ENCODE measurements at places on chromosomes 5 and 9.

- DNase-seq = peak; percentile 17
Observed at GRCh38 chr5:122870219-122870856, 24.9 kb downstream of the SNX24 start.

- DNase-seq = no peak
Observed at GRCh38 chr5:41043109-41043747, 27.9 kb downstream of the MROH2B start.

DNA sequence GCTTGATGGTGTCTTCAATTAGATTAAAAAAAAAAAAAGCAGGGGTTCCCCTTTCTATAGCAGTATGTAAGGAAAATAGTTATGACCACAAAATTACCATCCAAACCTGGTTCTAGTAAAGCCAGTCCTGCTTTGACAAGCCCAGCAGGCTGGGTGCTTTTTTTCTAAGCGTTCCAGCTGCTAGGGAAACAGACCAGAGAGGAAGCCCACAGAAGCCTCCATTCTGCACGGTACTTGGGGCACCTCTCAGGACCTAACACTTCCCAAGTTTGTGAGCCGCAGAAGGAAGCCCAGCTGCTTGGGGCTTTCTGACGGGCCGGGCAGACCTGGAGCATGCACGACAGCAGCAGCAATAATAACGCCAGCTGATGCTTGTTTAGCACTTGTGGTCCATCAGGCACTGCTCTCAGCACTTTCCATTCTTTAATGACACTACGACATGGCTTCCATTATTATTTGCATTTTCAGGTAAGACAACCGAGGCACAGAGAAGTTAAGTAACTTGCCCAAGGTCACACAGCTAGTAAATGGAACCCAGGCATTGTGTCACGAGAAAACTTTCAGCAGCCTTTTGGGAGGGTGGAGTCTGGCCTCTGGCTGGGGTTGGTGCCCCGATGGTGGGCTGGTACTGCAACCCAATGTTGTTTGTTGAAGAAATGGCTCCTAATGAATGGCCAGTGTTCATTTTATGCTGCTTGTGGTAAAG is 15.4 kb downstream of the LMX1B start:
- no peak for DNase-seq

GRCh38 chr9:93710370-93710723 is 134.0 kb downstream of the PHF2 start:
- no peak for DNase-seq

GRCh38 chr5:176901260-176902101 is 2.3 kb upstream of the HK3 start:
- DNase-seq = no peak

DNA sequence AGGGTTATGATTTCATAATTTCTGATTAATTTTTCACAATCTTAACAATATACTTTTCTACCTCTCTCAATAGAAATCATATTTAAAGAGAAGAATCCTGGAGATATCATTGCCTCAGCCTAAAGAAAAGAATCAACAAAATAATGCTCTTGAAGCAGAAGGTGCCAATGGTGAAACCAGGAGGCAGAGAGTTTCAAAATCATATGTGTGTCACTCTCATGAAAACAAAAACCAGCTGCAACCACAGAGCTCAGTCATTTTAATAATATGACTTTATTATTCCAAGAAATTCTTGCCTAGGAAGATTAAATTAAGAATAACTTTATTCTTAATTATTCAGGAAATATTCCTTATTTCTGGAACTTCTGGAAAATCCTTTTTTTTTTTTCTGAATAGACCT is 266.8 kb upstream of the ACTBL2 start:
- DNase-seq = peak; percentile 56

DNA sequence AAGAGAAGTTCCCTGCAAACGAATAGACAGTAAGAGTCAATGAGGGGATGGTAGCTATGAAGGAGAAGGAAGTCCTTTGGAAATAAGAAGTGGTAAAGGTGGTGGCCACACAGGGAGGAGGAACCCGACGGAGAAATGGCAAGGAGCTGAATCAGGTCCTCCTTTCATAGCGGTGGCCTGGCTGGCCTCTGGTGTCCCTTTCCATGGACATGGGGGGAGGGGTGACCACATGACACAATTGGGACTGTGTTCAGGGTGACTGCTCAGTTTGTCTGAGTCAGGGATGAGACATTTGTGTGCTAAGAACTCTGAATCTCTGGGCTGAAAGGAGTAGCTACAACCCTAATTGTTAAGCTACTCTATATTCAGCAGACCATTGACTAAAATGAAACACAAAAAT is 28.7 kb upstream of the TIMD4 start:
- DNase-seq = no peak

DNA sequence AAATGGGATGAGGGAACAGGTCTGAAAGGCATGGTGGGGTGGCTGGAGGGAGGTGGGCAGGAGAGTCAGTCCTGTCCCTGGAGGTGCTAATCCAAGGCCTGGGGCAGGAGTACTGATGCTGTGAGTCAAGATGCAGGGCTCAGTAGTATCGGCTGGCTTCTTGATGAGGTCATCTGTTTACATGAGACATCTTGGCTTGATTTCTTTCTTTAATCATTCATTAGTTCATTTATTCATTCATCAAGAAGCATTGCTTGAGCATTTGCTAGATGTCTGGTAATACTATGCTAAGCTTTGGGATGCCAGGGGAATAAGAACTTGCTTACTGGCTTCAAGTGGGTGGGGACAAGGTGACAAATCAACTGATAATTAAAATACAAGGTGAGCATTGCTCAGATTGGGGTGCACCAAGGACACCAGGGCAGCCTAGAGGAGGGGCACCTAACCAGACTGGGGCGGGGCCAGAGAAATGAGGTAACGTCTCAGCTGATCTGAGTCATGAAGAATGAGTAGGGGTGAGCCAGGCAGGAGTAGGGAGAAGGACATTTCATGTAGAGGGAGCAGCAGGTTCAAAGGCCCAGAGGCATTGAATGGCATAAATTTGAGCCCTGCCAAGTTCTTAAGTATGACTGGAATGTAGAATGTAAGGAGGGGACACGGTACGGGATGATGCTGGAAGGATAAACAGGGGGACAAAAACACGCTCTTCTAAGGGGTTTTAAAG is 88.8 kb downstream of the EGFLAM start:
- no peak for DNase-seq

- no peak for DNase-seq
Observed at GRCh38 chr5:56306433-56307150, 73.5 kb upstream of the ANKRD55 start.

GRCh38 chr5:107508097-107508496 is 162.6 kb downstream of the EFNA5 start:
- no peak for DNase-seq

GRCh38 chr9:27933210-27934025 is 360.1 kb upstream of the C9orf72 start:
- no peak for DNase-seq

DNA sequence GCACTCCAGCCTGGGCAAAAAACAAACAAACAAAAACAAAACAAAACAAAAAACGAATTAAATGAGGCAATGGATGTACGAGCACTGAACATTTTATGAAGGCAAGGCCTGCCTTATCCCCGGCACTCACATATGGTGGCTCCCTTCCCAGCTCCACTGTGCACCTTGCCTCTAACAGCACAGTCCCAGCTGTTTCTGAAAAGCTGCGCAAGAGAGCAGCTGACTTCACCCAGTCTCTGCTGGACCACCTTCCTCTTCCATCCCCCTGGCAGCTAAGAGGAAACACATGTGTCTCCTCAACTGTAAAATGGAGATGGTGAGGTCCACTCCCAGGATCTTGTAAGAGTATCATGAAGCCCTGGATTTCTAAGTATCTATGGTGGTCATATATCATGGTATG is 100.7 kb downstream of the KLF4 start:
- no peak for DNase-seq

DNA sequence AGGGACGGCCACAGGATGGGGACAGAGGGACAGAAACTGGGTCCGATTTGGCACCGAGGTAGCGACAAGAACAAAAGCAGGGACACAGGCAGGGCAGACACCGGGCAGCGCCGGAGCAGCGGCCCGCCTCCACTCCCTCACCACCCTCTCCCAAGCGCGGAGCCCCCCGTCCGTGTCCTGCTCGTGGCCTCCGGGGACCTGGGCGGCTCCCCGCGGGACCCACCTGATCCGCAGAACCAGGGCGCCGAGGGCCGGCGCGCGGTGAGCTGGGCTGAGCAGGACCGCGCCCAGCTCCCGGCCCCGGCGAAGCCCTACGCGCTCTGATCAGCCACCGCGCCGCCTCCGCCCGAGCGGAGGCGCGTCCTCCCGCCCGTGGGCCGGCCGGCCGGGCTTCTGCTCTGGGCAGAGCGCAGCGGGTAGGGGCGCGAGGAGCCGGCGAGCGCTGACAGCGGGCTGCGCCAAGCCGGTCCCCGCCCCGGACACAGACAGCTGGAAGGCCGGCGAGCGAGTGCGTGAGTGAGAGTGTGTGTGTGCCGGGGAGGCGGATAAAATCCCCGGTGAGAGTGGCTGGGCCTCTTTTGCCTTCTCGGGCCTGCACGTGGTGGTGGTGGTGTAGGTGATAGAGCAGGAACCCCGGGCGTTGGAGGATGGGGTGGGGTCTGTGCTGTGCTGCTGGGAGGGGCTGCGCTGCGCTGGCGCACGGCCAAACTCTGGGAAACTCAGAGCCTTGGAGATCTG is at the start of gene GGTA1:
GGTA1 (minus strand) TSS at position 418 of the 738 bp plus-strand sequence. CDS start 31,922 bp downstream, outside the sequence.
- DNase-seq = peak; percentile 56

- no peak for DNase-seq
Observed at GRCh38 chr5:118722122-118723020, 266.0 kb downstream of the DTWD2 start.

DNA sequence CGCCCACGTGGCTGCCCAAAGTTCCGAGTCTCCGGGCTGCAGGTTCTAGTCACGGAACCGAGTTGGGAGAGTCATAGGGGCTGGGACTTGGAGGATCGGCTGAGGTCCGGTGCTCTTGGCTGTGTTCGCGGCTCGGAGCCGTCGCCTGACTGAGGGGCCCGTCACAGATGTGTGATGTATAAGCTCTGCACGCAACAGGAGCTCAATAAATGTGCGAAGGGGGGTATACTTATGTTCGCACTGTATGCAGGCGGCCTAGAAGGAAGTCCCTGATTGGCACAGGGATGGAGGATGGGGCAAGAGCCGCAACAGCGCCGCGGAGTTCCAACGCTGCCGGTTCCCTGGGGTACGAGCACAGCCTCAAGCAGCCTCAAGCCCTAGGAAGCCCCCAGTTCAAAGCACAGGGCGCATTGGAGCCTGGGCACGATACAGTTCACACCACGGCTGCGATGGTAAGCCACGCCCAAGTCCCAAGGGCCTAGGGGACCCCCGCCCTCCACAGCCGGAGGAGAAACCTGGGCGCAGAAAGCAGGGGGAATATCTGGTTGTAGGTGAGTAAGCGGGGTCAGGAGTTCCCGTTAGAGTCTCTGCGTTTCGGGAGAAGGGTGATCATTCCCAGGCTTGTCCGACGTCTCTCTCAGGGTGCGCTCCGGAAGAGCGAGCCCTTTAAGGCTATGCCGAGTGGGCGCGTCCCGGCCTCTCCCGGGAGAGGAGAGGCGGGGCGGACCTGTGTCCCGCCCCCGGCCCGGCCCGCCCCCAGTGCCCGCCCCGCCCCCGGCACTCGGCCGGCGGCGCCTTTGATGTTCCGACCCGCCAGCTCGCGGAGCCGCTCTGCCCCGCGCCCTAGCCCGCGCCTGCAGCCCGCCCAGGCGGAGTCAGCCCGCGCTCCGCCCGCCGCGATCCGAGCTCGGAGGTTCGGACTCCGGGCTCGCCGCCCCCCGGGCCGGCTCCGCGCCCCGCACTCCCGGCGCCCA is at the start of gene TCF7:
TCF7 (plus strand) TSS at position 780 of the 974 bp plus-strand sequence. CDS start 226 bp downstream, outside the sequence.
- peak; percentile 76 for DNase-seq

- no peak for DNase-seq
Observed at GRCh38 chr5:138226910-138227309, 13.8 kb upstream of the CDC23 start.

DNA sequence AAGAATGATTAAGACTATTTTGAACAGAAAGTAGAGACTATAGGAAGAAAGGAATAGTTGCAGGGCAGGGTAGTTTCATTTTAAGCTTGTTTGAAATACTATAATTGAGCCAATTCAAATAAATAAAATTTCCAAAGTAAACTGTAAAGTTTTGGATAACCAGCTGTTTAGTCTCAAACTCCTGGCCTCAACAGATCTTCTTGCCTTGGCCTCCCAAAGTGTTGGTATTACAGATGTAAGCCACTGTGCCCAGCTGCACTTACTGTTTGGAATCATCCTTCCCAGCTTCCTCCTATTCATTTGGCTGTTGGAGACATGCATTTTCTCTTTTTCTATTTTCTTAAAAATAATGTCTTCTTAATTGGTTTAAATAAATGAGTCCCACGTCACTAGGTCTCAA is 231.0 kb downstream of the NNT start:
- peak; percentile 27 for DNase-seq

GRCh38 chr5:171433352-171433698 is 13.9 kb downstream of the FGF18 start:
- no peak for DNase-seq

DNA sequence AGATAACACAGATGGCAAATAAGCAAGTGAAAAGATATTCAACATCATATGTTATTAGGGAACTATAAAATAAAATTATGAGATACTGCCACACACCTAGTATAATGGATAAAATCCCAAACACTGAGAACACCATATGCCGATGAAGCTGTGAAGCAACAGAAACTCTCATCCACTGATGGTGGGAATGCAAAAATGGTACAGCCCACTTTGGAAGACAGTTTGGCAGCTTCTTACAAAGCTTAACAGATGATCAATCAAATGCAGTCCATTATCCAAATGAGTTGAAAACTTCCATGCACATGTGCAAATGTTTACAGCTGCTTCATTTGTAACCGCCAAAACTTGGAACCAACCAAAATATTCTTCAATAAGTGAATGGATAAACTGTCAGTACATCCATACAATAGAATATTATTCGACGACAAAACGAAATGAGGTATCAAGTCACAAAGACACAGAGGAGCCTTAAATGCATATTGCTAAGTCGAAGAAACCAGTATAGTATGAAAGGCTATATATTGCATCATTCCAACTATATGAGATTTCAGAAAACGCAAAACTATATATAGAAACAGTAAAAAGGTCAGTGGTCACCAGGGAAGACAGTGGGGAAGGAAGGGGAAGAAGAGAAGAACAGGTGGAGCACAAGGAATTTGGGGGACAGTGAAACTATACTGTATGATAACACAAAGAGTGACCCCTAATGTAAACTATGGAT is 14.9 kb downstream of the PFDN1 start:
- DNase-seq = no peak

DNA sequence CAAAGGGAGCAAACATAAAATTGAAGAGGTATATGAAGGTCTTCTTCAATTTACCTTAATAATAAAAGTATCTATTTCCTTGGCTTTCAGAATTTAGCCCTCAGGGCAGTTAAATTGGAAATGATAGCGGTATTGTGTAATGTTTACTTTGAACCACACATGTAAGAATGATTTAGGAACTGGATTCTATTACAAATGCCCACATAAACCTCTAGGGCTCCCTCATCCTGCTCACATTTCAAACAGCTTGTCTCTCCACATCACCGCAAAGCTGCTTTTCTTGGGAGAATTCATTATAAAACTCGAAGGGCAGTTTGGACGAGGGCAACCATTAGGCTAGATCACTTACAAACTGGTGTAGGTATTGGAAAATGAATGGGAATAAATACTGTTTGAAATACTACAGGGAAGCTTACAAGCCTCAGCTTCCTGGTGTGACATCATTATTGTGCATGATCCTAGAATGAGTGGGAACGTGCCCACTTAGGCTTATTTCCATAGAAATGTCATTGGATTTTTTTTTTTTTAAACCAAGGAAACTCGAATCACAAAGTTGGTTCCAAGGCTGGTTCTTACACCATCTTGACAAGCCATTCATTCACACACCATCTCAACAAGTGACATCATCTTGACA is 47.3 kb downstream of the MTRR start:
- no peak for DNase-seq

- DNase-seq = no peak
Observed at GRCh38 chr9:3099646-3100045, 255.8 kb upstream of the PUM3 start.

GRCh38 chr9:118423021-118423420 is 718.8 kb downstream of the TLR4 start:
- DNase-seq = no peak

All from fibroblast of the aortic adventitia (primary cell).